ENCODE measurements at places on chromosomes 16 and 17. TPM values are rescaled to one million over a fixed set of nuclear protein-coding genes. Genes with fewer than 3 reads are reported as not detected.

GFAP gene
- not detected for polyA plus RNA-seq

TBX21 gene
- 225 TPM for polyA plus RNA-seq

SLC22A31 gene
- polyA plus RNA-seq: not detected

TMEM238L gene
- polyA plus RNA-seq: not detected

KRT20 gene
- not detected for polyA plus RNA-seq

ABCC11 gene
- polyA plus RNA-seq: not detected

CX3CL1 gene
- polyA plus RNA-seq: not detected

FBXW10 gene
- polyA plus RNA-seq: not detected

AATF gene
- 61.0 TPM for polyA plus RNA-seq

HCRT gene
- polyA plus RNA-seq: not detected

PROCA1 gene
- polyA plus RNA-seq: 0.59 TPM

MYH8 gene
- not detected for polyA plus RNA-seq

ULK2 gene
- polyA plus RNA-seq: 10.6 TPM

RAP1GAP2 gene
- 6.4 TPM for polyA plus RNA-seq

WNK4 gene
- not detected for polyA plus RNA-seq

ADAP2 gene
- 0.49 TPM for polyA plus RNA-seq

Data from immature natural killer cell (primary cell).